ENCODE measurements at places on chromosomes 1 and 21.

DNA sequence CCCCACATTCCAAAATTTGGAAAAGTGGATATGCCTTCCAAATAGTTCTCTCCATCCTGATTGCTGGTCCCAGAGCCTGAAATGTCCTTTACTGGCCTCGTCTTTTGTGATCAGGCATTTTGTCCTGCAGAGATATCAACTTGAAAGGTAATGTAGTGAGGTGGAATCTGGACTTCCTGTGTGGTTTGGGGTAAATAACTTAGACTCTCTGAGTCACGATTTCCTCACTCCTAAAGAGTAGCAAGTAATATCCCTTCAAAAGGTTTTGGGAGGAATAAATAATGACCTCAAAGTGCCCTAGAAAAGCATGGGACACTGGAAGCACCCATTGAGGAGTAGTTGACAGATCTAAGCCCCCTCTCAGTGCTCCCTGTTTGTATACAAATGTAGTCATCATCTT is 426.6 kb downstream of the OMA1 start:
- DNase-seq: no peak

DNA sequence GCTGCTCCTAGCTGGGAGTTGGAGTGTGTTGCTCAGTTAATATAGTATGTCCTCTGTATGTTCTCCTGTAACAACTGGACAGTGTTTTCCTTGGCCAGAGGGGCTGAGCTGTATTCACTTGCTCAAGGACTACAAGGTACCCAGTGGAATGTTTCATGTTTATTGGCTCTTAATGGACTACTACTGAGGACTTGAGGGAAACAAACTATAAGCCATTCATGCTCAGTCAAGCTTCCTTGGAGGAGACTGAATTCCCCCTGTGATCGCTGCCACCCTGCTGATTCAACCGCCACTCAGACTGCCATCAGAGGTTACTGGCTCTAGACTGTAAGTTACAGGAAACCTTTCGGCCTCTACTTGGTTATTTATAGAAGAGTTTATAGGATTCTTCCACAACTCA is 166.6 kb downstream of the ZC3H11B start:
- no peak for DNase-seq

DNA sequence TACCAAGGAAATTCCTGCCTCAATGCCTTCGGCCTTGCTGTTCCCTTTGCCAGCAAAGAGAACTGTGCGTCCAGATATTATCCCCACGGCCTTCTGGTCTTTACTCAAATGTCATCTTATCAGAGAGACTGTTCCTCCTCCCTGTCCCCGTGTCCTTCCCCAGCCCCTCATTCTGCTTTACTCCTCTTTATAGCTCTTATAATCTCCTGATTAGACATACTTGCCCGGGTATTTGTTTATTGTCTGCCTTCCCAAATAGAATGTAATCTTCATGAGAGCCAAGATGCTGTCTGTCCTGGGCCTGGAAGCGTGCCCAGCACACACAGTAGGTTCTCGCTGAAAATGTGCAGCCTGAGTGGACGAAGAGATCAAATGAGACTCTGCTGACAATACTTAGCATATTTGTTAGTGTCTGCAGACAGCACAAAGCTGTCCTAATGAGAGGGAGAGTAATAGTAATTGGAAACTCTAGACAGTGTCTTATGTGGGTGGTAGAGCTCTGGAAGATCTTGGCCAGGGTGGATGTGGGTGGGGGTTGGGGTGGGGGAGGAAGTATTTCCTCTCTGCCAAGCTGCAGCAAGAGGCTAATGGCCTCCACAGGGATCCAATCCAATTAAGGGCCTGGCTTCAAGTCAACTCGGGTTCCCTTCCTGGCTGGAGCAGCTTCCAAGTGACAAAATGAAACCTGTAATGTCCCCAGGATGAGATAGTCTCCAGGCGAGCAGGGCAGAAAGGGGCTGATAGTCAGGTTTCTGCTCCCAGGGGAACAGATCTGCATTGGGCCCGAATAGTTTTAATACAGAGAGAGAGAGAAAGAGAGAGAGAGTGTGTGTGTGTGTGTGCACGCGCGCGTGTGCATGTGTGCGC is 9.5 kb upstream of the CLIC4 start:
- DNase-seq: no peak

GRCh38 chr1:40906781-40907400 is 44.7 kb upstream of the CITED4 start:
- no peak for DNase-seq

DNA sequence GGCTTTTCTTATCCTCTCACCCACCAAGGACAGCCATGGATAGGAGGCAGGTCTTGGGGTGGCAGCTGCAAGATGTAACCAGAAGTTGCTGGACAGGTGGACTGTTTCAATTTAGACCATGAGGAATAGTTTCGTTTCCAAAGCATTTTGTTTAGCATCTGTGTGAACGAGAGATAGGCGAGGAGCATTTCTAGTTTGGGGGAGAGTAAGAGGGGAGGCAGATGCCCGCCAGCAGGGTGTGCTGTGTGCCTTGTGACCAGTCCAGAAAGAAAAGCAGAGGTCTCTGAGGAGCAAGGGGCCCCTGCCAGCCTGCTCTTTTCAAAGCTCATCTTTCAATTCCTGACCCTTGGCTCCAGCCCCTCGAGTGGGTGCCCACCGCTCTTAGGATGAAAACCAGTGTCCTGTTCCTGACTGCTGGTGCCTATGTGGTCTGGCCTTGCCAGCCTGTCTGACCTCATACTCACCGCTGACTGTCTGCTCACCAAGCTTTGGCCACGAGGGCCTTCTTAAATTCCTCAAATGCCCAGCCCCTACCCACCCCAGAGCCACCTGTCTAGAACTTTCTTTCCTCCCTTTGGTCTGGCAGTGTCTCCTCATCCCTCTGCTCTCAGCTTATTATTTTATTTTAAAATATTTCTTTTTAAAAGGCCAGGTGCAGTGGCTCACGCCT is 8.5 kb downstream of the SERINC2 start:
- DNase-seq: no peak

DNA sequence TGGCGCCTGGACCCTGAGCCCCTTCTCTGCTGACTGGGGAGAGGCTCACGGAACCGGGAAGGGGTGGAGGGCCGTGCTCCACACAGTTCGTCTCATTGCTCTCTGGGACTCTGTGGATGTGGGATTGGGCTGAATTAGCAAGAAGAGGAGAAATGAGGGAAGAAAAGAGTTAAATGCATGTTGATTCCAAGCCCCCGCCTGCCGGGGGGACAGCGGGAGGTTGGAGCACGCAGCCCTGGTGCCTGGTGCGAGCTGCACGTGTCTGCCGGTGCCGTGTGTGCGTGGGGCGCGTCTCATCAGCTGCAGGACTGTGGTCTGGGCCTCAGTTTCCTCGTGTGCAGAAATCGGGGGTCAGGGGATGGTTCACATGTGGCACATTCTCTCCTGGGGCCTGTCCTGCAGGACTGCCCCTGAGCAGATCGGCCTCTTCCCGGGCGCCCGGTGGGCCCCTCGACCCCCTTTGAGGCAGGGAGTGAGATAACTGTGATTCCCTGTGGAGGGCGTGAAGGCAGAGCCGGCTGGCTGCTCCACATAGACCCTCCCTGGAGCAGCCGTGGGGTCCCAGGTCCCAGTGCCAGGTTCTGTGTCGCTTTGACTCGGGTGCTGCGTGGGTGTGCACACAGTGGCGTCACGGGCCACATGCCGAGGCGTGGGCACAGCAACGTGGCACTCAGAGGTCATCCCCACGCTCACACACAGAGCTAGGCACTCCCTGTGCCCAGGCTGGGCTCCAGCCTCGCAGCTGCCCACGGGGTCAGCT is 11.4 kb downstream of the SAMD11 start:
- no peak for DNase-seq

DNA sequence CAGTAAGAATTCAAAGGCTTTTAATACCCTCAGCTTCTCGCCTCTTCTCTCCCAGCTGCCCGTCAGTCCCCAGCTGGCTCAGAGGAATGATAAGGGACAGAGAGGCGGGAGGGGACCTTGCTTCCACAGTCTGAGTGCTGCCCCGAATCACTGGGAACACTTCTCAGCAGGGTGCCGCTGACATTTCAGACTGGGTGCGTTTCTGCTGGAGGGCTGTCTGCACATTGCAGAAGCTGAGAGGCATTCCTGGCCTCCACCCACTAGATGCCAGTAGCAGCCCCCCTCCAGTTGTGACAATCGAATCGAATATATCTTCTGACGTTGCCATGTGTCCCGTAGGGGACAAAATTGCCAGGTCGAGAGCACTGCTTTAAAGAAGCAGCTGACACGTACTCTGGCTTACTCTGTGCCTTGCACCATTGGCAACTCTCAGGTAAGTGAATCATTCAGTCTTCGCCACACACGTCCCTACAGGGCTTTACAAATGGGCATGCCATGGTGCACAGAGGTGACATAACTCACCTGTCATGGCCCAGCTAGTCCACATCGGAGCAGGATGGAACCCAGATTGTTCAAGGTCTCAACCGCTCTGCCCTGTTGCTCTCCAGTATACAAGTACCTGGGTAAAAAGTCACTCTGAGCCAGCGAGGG is 23.9 kb downstream of the CTNNBIP1 start:
- DNase-seq: no peak

- DNase-seq: no peak
Measured at GRCh38 chr21:33171616-33172169, 58.0 kb upstream of the IFNAR2 start.

DNA sequence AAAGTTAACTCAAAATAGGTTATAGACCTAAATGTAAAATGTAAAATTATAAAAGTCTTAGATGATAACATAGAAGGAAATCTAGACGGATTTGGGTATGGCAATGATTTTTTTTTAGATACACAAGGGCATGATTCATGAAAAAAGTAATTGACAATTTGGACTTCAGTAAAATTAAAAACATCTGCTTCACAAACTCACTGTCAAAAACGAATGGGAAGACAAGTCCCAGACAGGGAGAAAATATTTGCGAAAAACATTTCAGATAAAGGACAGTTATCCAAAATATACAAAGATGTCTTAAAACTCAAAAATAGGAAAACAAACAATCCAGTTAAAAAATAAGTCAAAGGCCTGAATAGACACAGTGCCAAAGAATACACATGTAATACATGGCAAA is 9.7 kb upstream of the PTGS2 start:
- DNase-seq: no peak

- no peak for DNase-seq
Measured at GRCh38 chr1:221643404-221644144, 98.3 kb downstream of the DUSP10 start.

GRCh38 chr1:15224259-15224869 is 22.7 kb upstream of the FHAD1 start:
- no peak for DNase-seq

Data from T-helper 2 cell (primary cell).